ENCODE measurements at places on chromosomes 6 and 20. TPM values are rescaled to one million over a fixed set of nuclear protein-coding genes. Genes with fewer than 3 reads are reported as not detected.

The UBD gene
- total RNA-seq, result 0.13 TPM

The ARHGAP40 gene
- 0.91 TPM for total RNA-seq

The GATA5 gene
- total RNA-seq, result not detected

The COX4I2 gene
- not detected for total RNA-seq

The ULBP3 gene
- total RNA-seq, result 4.7 TPM

The GSTA2 gene
- total RNA-seq, result not detected

The MUC21 gene
- not detected for total RNA-seq
